Activated naive CD4-positive, alpha-beta T cell (primary cell): ENCODE measurements at places on chromosomes 6 and 20.

DNA sequence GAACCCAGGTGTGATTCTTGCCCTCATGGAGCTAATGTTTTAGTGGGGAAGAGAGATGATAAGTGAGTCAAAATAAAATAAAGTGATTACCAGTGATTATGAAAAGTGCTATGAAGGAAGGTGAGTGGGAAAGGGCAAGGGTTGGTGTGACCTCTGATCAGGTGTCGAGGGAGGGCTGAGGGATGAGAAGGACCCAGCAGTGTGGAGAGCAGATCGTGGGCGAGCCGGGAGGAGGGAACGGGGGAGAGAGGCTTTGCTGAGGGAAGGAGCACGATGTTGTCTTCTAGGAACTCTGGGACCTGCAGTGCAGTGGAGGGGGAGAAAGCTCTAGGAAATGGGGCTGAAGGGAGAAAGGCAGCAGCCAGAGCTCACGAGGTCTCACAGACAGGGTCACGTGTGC, 192.1 kb downstream of the TMEM242 start:
- DNase-seq, result no peak

GRCh38 chr6:139699911-139700310, 325.5 kb upstream of the CITED2 start:
- no peak for DNase-seq

DNA sequence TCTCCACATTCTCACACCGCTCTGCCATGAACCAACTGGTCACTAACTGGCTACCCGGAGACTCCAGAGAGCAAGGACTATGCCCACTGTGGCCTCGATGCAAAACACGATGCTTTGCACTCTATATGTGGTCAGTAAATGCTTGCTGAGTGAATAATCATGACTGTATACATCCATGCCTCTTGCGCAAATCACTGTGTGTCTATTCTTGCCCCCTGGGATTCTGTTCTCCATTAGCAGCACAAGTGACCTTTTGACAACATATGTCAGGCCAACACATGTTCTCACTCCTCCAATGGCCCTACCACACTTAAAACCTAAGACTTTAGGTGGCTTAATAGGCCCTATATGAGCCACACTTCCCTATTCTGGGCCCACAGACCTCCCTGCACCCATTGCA, 16.9 kb downstream of the KIF16B start:
- DNase-seq, result no peak

DNA sequence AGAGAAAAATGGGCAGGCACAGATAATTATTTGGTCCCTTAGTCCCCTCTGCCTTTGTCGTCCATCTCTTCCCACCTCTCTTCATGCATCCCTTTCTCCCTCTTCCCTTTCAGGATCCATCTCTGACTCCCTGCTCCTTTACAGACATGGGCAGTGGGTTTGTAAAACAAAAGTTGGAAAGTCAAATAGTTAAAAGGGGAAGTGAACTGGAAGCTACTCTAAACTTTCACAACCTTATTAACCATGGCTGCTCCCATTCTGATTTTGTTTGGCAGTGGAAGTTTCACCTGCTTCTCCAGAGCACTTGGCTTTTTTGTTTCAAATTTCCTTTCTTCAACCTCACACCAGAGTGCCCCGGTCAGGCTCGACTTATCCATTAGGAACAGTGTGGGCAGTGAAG, 1.2 kb downstream of the HLA-DQA2 start:
- DNase-seq, result no peak

DNA sequence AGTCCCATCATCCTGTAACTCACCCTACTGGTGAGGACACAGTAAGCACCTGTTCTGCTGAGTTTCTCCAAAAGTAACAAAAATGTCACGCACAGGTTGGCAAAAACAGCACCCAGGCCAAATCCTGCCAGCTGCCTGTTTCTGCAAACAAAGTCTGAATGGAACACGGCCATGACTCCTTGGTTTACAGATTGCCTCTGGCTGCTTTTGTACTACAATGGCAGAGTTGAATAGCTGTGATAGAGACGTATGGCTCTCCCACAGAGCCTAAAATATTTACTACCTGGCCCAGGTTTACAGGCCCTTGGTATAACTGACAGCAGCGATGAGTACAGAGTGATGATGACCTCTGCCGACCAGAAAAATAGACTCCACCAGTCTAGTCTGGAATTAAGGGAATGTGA, 52.6 kb downstream of the CNKSR3 start:
- DNase-seq, result no peak

GRCh38 chr6:109623288-109623687, 67.7 kb downstream of the AK9 start:
- DNase-seq, result no peak

DNA sequence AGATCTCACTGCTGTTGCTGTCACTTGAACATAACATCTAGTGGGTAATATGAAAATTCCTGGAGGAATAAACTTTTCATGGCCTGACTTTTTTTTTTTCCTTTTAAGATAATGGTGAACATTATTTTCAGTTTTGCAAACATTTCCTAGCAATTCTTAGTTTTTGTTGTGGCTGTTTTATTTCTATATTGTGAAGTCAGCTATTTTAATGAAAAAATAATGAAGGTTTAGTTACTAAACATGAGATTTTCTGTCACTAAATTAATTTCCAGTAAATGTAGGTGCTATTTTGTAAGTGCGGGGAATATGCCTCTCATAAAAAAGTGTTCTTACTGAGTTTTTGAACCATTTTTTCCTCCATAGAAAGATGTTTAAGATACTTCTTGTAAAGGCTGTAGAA, 23.4 kb upstream of the FAM209A start:
- DNase-seq, result no peak

GRCh38 chr6:90040931-90041330, 146.7 kb downstream of the GJA10 start:
- DNase-seq, result no peak

GRCh38 chr6:119109654-119110325, 31.3 kb upstream of the FAM184A start:
- DNase-seq, result no peak

DNA sequence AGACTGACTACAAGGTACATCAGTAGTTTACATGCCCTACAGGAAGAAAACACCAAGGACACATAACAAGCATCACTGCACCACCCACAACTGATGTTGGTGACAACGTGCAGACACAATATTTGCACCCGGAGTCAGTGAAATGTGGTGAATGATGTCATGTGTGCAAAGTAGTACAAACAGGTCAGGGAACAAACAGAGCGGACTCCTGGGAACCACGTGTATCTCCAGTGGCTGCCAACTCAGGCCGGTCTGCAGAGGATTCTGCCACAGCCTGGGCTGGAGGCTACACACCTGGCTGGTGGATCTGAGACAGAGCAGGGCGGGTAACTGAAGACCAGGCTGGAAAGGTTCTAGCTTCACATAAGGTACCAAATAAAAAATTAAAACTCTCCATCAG, 28.2 kb upstream of the RPS6KA2 start:
- DNase-seq, result no peak

DNA sequence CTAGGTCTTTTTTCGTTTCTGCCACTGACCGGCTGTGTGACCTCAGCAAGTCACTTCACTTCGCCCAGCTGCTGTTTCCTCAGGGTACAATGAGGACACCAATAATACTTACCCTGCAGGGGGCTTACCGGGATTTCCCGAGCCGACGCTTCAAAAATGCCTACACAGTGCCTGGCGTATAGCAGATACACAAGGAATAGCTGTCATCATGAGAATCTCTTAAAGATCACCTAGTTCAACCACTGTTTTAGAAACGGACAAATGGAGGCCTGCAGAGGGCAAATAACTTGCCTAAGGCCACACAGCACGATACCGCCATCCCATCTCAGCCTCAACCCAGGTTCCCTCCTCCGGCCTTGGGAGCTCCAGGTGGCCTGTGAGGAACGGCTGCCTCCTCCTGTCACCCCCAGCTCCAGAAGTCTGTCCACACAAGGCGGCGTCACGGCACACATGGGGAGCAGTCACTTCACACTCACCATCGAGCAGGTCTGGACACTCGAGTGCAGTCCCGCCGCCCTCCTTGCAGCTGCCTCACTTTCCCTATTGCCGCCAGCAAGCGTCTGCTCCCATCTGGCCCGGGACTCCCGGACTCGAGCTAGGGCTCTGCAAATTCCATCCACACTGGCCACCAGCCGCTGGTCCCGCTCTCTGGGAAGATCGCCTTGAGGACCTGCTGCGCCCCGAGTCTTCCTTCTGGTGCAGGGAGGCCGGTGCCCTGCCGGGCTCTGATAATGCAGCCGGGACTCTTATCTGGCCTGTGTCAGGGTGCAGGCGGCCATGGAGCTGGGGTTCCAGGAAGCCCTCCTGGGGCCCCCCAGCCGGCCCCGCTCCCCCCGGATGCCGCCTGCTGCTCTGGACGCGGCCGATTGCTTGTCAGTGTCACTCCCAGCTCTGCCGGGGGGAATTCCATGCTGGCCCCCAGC, at the start of gene RIPOR3:
Gene RIPOR3, minus strand, starts transcription at position 893 of the 923 bp plus-strand sequence. Its CDS starts 414 bp downstream, at position 479.
- DNase-seq, result no peak

DNA sequence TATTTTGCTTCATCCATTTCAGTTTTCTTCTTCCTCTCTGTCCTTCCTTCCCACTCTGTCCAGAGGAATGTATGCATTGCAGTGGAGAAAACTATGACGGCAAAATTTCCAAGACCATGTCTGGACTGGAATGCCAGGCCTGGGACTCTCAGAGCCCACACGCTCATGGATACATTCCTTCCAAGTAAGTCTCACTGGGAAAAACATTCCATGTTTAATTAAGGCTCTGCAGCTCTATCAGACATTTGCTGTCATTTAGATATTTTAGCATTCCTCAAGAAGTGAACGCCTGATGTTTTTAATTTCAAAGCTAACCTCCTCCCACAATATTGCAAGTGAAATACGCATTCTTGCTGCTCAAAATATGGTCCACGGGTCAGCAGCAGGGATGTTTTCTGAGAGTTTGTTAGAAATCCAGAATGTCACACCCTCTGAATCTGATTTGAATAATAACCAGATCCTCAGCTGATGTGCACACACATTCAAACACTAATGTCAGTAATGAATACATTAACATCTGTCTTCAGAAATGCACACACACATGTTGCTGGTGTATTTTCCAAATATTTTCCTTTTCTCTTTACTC, 12.8 kb downstream of the PLG start:
- DNase-seq, result no peak

- DNase-seq, result no peak
Observed at GRCh38 chr6:125598422-125598821, 151.0 kb upstream of the HEY2 start.
